ENCODE measurements at places on chromosomes 11 and 22.

DNA sequence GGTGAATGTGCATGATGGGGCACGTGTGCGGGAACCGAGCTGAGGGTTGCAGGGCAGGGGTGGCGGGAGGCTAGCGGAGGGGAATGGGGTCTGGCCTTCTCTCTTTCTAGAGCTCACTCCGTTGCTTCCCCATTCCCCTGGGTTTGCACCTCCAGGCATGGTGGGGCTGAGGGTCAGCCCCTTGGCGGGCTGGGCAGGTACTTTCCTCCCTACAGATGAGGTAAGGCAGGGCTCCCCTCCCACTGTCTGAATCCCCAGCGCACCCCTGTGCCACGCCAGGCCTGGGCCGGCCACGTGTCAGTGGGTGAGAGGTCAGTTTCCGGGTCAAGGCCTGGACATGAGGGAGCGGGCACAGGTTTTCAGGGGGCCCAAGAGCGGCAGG, 8.9 kb downstream of the SUSD2 start:
- no peak for DNase-seq

- no peak for DNase-seq
Observed at GRCh38 chr11:47348131-47348802, 4.2 kb downstream of the MYBPC3 start.

DNA sequence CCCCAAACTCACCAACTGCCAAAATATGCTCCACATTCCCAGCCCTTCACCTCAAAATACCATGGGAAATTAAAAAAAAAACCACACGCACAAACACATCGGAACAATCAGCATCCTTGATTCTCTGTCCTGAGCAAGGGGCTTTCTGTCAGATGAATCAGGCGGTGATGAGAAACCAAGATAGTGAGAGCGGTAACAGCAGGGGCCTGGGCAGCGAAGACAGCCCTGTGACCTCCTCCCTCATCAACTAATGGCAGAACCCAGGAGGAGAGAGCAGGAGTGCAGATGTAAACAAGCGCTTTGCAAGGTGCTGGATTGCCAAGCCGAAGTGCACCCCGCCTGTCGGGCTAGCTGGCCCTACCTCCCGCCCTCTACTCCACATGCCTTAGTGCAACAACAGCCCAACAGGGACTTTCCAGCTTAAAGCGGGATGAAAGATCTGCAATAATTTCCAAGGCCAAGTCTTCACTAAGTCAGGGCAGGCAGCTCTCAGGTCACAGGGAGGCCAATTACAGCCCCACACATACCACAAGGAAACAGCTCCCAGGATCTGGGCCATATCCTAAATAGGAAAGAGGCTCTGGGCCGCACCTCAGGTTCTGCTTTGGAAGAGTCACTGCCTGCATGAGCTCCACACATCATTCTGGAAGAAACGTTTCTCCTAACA, 72.2 kb upstream of the BID start:
- no peak for DNase-seq

GRCh38 chr11:9982127-9982795, 311.8 kb downstream of the SBF2 start:
- DNase-seq = no peak

DNA sequence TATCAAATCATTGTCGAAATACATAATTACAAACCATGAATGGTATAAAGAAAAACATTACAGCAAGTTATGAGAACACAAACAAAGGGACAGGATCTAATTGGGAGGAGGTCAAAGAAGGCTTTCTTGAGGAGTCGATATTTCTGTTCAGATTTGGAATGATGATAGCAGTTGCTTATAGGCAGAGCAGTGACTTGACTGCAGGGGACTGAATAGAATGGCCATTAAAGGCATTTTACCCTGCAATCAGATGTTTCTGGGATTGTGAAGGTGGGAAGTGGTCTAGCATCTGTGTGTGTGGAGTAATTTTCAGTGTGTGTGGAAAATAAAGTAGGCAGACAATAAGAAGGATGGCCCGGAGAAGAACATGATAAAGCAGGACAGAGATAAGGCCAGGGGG, 41.0 kb downstream of the BLID start:
- no peak for DNase-seq

- DNase-seq = no peak
Observed at GRCh38 chr11:10257478-10257877, 36.5 kb downstream of the SBF2 start.

- DNase-seq = peak; percentile 20
Observed at GRCh38 chr11:124586238-124586860, 16.6 kb downstream of the OR8A1 start.
